Stimulated activated naive CD4-positive, alpha-beta T cell (primary cell): ENCODE measurements at places on chromosomes 3 and 15.

- no peak for DNase-seq
Observed at GRCh38 chr15:25719101-25719985, 143.8 kb downstream of the ATP10A start.

DNA sequence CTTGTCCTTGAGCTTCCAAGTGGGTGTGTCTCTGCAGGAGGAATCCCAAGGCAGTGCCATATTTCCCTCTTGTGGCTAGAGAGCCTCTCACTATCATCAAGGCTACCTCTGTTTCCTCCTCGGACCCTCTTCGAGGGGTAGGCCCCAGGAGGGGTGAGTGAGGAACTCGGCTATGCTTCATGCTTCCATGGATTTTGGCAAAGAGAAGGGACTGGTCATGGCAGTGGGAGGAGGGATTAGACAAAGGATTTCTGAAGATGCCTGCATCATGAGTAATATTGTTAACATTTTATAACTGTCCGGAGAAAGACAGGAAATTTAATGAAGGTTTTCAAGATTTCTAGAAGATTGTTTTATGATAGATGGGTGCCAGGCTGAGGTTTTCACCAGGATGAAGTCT is 241.5 kb downstream of the CLSTN2 start:
- DNase-seq, result no peak

- DNase-seq, result no peak
Observed at GRCh38 chr3:30501526-30501925, 104.9 kb upstream of the TGFBR2 start.

GRCh38 chr3:139764069-139764905 is 86.5 kb upstream of the NMNAT3 start:
- no peak for DNase-seq

DNA sequence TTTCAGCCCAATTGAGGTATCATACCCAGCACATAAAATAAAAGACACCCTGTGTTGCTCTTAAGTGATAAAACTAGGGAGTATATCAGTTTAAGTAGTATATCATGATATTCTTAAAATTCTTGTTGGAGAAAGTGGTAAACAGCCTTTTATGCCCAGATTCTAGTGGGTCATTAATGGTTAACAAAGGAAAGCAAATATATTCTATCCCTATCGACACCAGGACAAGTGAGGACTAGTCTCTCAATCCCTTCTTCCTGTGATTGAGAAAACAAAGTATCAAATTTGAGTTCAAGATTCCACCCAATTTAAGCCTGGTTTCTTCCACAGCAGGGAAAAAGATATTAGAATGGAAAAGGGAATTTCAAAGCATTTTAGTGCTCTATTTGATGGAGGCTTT is 142.4 kb upstream of the IL12A start:
- DNase-seq, result no peak

DNA sequence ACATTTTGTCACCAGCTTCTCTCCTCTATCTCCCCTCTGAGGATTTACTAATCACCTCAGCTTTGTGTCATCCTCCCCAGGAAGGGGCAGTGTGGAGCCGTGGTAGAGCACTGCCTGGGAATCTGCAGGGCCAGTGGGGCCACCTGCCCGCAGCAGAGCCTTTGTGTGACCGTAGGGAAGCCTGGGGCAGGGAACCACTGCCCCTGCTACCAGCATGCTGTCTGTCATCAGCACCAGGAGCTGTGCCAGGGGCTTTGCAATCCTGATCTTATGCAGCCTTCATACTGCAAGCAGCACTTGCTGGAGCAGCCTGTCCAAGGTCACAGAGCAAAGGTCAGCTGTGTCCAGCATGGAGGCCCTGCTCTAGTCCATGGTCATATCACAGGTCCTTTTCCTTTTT is 170.2 kb upstream of the IL12A start:
- DNase-seq, result no peak

- DNase-seq, result no peak
Observed at GRCh38 chr3:126548556-126549466, 9.9 kb downstream of the C3orf22 start.

DNA sequence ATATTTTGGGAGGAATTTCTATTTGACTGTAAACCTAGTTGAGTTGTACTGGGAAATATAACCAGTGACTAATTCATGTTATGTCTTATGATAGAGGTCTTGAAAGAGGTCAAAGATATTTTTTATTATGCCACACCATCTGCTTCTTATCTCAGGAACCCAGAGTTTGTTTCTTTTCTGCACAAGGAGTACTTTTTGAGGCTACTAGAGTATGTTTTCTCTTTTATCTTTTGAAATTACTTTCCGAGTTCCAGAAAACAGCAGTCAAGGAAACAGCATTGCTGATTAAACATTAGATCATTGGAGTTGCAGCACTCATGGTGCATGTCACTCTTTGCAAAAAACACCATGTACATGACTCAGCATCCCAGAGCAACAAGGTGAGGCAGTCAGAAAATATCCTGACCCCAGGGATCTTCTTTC is 645.8 kb upstream of the NR2F2 start:
- no peak for DNase-seq

GRCh38 chr15:68666120-68666811 is 87.5 kb downstream of the CORO2B start:
- no peak for DNase-seq

- no peak for DNase-seq
Observed at GRCh38 chr3:178669758-178670157, 133.5 kb downstream of the KCNMB2 start.

GRCh38 chr3:134311693-134312071 is 61.0 kb upstream of the RYK start:
- no peak for DNase-seq

GRCh38 chr15:39360452-39360851 is 220.4 kb upstream of the THBS1 start:
- DNase-seq, result no peak

GRCh38 chr3:27708250-27708649 is 13.9 kb downstream of the EOMES start:
- no peak for DNase-seq

DNA sequence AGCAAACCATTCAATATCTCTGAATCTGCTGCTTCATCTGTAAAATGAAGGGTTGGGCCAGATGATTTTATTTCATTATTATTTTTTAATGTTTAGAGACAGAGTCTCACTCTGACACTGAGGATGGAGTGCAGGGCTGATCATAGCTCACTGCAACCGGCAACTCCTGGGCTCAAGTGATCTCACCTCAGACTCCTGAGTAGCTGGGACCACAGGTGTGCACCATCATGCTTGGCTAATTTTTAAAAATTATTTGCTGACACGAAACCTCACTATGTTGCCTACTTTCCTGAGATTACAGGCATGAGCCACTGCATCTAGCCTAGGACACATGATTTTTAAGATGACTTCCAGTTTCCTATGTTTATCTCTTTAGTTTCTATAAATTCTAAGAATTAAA is 105.8 kb downstream of the P3H2 start:
- DNase-seq, result no peak

DNA sequence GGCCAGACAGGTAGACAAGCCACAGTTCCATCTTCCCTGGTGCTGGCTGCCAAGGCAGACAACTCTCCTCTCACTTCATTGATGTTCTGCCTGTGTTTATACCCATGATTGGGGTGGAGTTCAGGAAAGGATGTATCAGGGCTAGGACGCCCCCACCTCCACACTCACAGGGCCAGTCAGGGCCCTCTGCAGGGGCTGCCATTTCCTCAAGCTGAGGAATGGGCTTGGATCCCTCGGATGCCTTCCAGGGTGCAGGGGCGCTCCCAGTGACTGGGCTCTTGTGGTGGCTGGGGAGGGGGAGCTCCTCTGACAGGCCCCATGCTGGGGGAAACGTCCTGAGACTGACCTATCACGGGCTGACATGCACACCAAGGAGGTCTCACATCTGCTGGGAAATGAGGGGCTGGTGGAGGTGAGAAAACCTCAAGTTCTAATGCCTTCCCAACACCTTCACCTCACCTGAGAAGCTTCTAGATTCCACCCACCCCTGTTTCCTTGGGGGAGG is 31.4 kb downstream of the SEMA7A start:
- DNase-seq, result no peak

DNA sequence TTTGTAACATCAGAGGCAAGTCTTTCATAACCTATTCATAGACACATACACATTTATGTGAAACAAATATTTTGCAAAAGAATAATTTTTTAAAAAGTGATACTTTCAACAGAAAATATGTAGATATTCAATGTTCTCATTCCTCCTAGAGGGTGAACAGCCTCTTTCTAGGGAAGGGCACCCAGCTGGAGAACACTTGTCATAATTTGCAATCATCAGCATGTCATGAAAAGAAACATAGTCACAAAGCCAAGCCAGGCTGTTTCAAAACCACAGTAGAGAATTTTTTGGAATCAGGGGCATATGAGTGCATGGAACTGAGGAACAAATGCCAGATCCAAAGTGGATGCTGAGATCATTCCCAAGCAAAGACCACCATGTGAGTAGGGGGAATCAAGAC is 406.9 kb upstream of the ADAMTS9 start:
- no peak for DNase-seq

DNA sequence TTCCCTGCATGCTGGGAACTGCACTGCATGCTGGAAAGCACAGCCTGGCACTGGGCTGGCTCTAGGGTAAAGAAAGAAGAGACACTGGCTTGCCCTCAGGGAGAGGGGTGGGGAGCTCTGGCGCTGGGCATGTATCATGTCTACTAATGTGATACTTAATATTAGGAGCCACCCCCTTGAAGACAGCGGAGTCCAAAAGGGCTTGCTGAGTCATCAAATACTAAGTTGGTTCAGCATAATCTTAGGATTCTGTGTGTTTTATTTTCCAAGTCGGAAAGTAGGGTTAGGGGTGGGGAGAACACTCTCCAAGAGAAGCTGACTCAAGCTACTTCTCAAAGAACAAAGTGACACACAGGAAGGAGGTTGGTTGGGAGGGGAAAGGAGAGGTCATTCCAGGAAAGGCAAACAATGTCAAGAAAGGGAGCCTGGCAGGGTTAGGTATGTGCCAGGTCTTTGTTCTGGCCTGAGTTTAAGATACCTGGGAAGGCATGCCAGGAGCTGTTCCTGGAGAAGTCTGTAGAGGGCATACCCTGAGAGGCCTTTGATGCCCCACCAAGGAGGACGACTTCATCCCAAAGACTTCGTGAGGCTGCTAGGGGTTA is 237.8 kb upstream of the NR2E3 start:
- DNase-seq, result no peak

GRCh38 chr3:56704706-56705105 is 21.6 kb upstream of the TASOR start:
- no peak for DNase-seq

DNA sequence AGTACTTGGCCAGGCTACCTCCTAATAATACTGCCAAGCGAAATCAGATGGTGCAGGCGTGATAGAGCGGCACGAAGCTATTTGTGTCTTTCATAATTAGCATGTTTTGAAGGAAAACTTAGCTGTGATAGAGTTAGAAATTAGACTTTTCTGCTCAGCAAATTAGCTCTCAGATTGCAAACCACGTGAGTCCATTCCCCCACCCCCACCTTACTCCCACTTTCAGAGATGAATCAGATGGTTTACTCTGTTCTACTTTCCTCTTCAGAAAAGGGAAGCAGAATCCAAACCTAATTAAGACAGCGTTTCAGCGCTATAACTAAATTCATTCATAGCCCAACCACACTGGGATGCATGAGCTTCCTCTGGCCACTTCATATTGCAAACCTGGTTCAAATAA is 214.6 kb downstream of the SLCO3A1 start:
- DNase-seq, result no peak

GRCh38 chr3:52022323-52023100 is 26.8 kb upstream of the RPL29 start:
- no peak for DNase-seq

- DNase-seq, result no peak
Observed at GRCh38 chr3:155648013-155648591, 96.8 kb downstream of the PLCH1 start.

DNA sequence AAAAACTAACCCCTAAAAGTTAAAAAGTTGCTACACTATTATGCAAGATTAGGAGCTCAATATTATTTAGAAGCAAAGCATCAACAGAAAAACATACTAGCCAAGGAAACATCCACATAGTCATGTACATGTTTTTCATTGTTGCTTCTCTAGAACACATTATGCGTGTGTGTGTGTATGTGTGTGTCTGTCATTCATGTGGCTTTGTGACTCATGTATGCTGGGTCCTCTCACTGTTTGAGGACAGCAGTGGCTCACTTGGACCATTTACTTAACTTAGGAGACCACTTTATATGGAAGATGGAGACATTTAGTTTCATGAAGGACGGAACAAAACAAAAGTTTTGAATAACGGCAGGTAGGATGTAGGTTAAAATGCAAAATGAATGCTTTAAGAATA is 219.4 kb upstream of the THBS1 start:
- no peak for DNase-seq

GRCh38 chr3:74302281-74302680 is 312.2 kb downstream of the CNTN3 start:
- DNase-seq, result no peak

DNA sequence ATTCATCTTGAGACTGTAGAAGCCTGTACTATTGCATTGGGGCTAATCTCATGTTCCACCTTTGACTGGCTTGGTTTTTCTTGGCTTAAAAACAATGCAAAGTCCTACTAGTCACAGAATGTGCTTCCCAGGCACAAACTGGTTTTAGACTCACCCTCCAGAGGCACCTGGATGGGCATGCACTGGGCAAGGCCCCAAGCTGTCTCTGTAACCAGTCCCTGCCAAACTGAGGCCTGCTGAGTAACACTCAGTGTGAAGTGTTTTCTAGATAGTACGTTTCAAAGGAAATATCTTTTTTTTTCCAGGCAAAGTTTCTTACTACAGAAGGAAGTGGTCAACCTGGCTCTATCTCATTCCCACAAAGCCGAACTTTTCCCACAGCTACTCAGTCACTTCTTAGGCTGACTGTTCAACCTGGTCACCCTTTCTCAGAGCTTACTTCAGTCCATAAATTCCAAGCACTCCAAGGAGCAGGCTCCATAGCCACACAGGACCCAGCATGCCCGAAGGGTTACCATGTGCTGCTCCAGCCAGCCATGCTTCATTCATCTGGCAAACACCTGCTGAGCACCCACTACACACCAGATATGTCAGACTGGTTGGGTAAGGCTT is 57.4 kb downstream of the NPTN start:
- DNase-seq, result no peak

DNA sequence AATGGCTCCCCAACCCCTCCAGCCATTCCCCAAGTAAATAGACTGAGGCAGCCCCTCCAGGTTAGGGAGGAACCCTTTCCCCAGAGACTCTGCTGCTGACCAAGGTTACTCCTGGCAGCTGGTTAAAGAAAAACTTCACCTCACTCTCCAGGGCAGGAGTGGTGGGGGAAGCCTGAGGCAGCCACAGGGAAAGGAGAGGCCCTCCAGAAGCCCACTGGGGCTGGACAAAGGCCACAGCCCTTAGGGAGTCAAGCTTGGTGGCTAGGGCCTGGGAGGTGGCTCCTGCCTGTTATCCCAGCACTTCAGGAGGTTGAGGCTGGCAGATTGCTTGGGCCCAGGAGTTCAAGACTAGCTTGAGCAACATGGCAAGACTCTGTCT is 923 bp downstream of the ACY1 start:
- DNase-seq, result no peak

DNA sequence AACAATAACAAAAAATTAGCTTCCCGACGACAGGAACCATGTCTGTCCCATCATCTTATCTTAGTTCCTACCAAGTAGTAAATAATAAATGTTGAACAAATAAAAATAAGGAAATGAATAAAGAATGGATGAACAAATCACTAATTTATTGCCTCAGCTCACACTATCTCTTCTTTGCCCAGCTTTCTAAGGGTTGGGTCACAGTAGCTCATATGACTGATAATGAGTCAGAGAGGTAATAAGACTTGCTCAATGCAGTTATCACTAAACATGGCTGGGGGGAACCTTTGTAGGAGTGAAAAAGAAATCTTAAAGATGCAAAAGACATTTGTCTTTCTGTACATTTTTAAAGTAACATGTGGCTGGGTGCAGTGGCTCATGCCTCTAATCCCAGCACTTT is 182.2 kb downstream of the WDR76 start:
- DNase-seq, result no peak

GRCh38 chr15:38035701-38036100 is 101.3 kb downstream of the TMCO5A start:
- no peak for DNase-seq
